Right lung (tissue), 10 donors: ENCODE measurements at places on chromosomes 7 and 10.

- no peak for DNase-seq
These were observed 108.6 kb upstream of the GPR26 start for GRCh38 chr10:123557366-123558108.

- no peak for DNase-seq
These were observed 204.4 kb upstream of the DPP6 start for GRCh38 chr7:153847828-153848227.

- no peak for DNase-seq
These were observed 21.1 kb downstream of the FAM20C start for GRCh38 chr7:213324-213993.

DNA sequence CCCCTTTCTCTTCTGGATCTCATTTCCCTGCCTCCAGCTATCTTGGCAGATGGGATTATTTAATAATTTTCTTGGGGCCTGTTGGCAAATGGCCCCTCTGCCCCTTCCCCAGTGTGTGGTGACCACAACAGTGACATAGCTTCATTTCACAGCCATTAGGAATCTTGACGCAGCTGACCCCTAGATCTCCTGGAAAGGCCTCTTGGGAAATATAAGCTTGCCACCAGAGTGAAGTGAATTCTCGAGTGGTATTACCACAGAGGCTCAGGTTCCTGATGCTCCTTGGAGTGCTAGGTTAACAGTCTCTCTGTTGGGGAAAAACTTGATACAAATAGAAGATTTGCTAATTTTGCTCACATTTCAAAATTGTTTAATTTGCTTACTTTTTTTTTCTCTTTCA is 57.8 kb downstream of the AUTS2 start:
- DNase-seq = no peak

DNA sequence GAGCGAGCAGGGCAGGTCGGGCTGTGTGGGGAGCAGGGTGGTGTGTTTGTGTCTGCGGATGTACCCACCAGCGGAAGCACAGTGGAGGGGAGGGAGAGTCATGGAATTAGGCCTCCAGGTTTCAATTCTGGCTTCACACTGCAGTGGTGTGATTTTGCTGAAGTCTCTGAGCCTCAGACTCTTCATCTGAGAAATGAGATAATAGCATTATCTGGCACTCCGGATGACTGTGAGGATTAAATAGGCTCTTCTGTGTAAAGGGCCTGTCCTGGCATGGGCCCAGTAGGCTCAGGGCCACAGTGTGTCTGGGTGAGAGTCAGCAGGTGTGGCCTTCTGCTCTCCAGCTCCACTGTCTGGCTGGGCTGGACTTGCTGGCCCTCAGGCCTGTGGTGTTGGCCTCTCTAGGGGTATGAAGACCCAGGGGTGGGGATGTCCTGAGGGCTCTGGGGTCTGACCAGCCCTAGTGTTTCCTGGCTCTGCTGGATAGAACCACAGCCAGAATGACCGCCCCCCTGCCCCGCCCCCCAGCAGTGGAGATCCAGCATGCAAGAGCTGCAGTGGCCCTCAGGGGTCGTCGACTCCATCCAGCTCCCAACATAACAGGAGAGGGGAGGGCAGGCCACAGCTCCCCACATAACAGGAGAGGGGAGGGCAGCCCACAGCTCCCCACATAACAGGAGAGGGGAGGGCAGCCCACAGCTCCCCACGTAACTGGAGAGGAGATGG is 178.6 kb downstream of the RPS24 start:
- DNase-seq = no peak

GRCh38 chr7:149728491-149729375 is 44.7 kb downstream of the ZNF467 start:
- DNase-seq = no peak

DNA sequence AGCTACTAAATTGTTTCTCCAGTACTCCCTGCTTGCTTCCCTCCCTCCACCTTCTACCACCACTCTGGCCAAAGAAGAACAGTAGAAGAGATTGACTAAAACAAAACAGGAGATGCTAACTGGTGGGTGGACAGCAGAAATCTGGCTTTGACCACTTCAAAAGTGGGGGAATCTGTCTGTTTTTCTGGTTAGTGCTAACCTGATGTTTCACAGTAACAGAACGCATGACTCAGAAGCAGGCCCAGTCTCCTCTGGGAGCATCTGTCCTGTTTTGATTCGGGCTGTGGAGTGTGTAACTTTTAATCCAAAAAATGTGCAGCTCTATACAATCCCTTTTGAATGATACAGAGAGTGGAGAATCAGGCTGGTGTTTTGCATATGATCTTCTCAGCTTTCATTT is 32.7 kb upstream of the ZNF438 start:
- no peak for DNase-seq

DNA sequence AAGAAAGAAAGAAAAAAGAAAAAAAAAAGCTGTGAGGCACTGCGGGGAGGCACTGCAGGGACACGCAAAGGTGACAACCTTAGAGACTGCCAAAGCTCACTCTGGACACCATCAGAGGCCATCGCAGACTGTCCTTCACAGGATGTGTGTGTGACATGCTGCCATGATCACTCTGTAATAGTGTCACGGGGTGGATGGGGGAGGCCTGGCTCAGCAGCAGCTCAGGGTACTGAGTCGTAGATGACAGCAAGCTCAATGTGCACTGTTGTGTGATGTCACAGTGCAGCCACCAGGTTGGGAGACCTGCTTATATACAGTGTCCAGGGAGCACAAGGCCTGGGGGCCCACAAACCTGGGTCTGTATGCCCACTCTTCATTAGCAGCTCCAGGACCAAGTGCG is 83.3 kb downstream of the SLIT1 start:
- DNase-seq = no peak

DNA sequence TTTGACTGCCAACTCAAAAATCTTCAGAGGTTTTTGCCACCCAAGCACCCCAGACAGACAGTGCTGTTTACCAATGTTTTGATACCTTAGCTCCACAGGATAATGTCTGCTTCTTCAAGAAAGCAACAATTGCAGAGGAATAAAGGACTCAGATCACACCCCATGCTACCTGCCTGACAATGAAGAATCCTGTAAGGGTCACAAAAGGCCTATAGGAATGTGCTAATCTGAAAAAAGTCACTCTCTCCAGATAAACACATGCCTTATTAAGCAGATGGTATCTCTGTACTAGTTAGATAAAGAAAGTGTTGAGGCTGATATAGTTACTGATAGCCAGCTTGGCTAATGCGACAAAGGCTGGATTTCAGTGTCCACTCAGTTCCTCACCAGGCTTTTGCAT is 1076.7 kb upstream of the SORCS1 start:
- DNase-seq = no peak

- no peak for DNase-seq
These were observed 67.8 kb downstream of the CPVL start for GRCh38 chr7:29078311-29079260.

DNA sequence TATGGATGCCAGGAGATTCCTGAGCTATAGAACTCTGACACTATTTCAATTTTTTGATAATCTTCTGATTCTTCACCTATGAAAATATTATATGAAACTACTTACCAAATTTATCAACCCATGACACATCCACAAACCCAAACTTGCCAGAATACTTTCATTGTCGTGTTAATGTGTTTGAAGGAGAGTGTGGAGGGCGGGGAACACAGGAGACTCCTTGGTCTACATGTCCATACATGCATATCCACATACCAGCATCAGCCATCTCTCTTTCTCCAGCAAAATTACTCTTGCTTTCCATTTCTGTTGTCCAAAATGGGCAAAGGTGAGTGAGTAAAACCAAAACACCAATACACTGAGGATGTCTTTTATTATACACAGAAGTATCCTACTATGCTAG is 23.5 kb upstream of the BPGM start:
- DNase-seq = no peak

- no peak for DNase-seq
These were observed 86.3 kb downstream of the RNF216 start for GRCh38 chr7:5694912-5695726.

- DNase-seq = no peak
These were observed 746 bp downstream of the ARL5B start for GRCh38 chr10:18659819-18660535.
